ENCODE measurements at places on chromosomes 12 and 14.

- DNase-seq = no peak
These were observed 35.2 kb downstream of the RNFT2 start for GRCh38 chr12:116773276-116773731.

GRCh38 chr14:102249041-102249440, 55.9 kb downstream of the MOK start:
- DNase-seq = no peak

- no peak for DNase-seq
These were observed 371.3 kb upstream of the CLEC14A start for GRCh38 chr14:38627163-38627562.

- no peak for DNase-seq
These were observed 1.2 kb downstream of the USP30 start for GRCh38 chr12:109053382-109054123.

GRCh38 chr12:94405413-94406116, 54.1 kb downstream of the CEP83 start:
- DNase-seq = no peak

DNA sequence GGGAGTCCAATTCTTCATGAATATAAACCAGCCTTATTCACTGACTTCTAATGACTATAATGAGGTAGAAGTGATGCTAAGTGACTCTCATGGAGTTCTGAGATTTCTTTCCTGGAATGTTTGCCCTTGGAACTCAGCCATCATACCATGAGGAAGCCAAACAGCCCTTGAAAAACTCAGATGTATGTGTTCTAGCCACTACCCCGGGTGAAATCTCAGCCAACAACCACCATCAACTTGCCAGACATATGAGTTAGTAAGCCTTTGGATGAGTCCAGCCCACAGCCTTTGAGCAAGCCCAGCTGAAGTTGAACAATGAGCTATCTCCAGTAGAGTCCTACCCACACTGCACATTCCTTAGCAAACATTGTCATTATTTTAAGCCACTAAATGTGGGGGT, 149.5 kb downstream of the SLC6A15 start:
- DNase-seq = no peak

- DNase-seq = no peak
These were observed at the start of gene GZMB for GRCh38 chr14:24634158-24634557. GZMB (minus strand) TSS chr14:24634190; CDS start chr14:24634160, 30 bp downstream.

DNA sequence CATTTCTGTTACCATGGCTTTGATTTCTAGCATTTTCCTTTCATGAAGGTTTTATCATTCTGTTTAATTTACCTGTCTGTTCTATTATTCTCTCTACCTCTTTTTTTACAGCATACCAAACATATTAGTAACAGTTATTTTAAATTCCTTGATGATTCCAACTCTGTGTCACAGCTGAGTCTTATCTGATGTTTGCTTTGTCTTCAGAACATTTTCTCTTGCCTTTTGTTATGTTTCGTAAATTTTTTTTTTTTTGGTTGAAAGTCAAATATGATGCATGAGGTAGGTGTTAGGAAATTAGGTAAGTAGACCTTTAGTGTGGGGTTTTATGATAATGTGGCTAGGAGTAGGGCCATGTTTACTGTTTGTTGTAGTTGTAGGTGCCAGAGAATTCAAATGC, 496.4 kb downstream of the FOXG1 start:
- no peak for DNase-seq

DNA sequence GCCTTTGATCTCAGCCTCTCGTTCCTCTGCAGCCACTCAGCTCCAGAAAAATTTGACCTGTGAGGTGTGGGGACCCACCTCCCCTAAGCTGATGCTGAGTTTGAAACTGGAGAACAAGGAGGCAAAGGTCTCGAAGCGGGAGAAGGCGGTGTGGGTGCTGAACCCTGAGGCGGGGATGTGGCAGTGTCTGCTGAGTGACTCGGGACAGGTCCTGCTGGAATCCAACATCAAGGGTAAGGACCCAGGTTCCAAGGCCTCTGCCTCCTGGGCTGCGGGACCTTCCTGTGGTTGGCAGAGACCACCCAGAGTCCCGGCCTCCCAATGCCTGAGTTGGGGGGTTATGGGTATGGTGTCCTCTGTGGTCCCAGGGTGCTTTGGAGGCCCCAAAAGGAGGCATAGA, 4.5 kb upstream of the GPR162 start:
- DNase-seq = no peak

- peak; percentile 41 for DNase-seq
These were observed 34.6 kb downstream of the ZFP36L1 start for GRCh38 chr14:68758301-68758700.

GRCh38 chr14:104781271-104782077, 14.1 kb downstream of the AKT1 start:
- peak; percentile 82 for DNase-seq

DNA sequence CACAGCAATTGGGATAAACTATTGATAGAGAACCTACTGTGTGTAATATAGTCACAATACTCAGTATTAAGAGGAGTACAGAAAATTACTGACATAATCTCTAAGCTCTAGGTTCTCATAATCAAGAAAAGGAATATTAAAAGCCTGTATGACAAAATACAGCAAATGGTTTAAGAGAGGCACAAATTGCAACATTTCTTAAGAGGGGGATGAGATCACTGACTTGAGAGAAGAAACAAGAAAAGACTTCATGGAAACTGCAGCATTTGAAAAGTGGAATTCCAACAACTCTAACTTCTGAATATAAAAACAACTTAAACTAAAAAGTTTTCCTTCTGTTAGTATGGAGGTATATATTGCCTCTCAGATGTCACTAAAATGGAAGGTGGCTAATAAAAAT, 89.7 kb downstream of the NUMB start:
- DNase-seq = no peak
